ENCODE measurements at places on chromosomes 7 and 10. TPM values are rescaled to one million over a fixed set of nuclear protein-coding genes. Genes with fewer than 3 reads are reported as not detected.

Gene SLC29A3
- 2.2 TPM for total RNA-seq

Gene NYAP1
- total RNA-seq = 1.7 TPM

Gene DEPP1
- total RNA-seq = 29.6 TPM

Gene TAS2R5
- total RNA-seq = 2.8 TPM

Gene KNDC1
- 1.1 TPM for total RNA-seq

Gene SPDYE8
- 0.10 TPM for total RNA-seq

Gene PDE1C
- 1.2 TPM for total RNA-seq

Gene AKR1C8
- 1.5 TPM for total RNA-seq

Gene WDR86
- 14.0 TPM for total RNA-seq

Gene SPACDR
- total RNA-seq = 0.49 TPM

Gene POLR3A
- 14.2 TPM for total RNA-seq

Gene MRLN
- total RNA-seq = 15.7 TPM

Gene AKR1E2
- total RNA-seq = 15.5 TPM

Gene TPST1
- 63.3 TPM for total RNA-seq

Gene CRHR2
- 0.20 TPM for total RNA-seq

Gene UCMA
- total RNA-seq = not detected

Gene COA1
- 47.9 TPM for total RNA-seq

Gene ACSM6
- 4.5 TPM for total RNA-seq

Gene TMEM140
- total RNA-seq = 5.4 TPM

Gene COL28A1
- total RNA-seq = 9.0 TPM

Gene TMEM273
- 12.0 TPM for total RNA-seq

Gene ELOVL3
- total RNA-seq = 33.1 TPM

Gene CALHM1
- not detected for total RNA-seq

Gene FGFR2
- 141 TPM for total RNA-seq

Gene FBXL13
- total RNA-seq = 2.8 TPM

Gene GLI3
- 23.4 TPM for total RNA-seq

Gene MACC1
- 7.1 TPM for total RNA-seq

Gene FAM25A
- total RNA-seq = 16.3 TPM

Gene PPP1R9A
- total RNA-seq = 15.0 TPM

Gene SEC61G
- 97.8 TPM for total RNA-seq

Gene ADAMTS14
- total RNA-seq = 5.2 TPM

Gene GNAI1
- total RNA-seq = 77.6 TPM

Gene GPR37
- 4.3 TPM for total RNA-seq

Gene TRAPPC14
- total RNA-seq = 5.3 TPM

Gene NUTM2D
- 2.8 TPM for total RNA-seq

Gene ITIH2
- total RNA-seq = not detected

Gene COL17A1
- total RNA-seq = 128 TPM

Gene TWIST1
- 39.9 TPM for total RNA-seq

Gene FANK1
- total RNA-seq = 3.1 TPM

Gene HOGA1
- 0.99 TPM for total RNA-seq

Gene ELN
- 321 TPM for total RNA-seq

Gene ZEB1
- total RNA-seq = 70.4 TPM

Gene FOXP2
- 12.5 TPM for total RNA-seq

Gene C10orf67
- total RNA-seq = 0.30 TPM

Gene HMX2
- not detected for total RNA-seq

Gene UNCX
- not detected for total RNA-seq

Gene MGAM2
- 0.20 TPM for total RNA-seq

Gene SCART1
- 2.5 TPM for total RNA-seq

Gene NUTM2E
- total RNA-seq = 0.20 TPM

Gene NPFFR1
- 0.59 TPM for total RNA-seq
